Fibroblast of the aortic adventitia (primary cell): ENCODE measurements at places on chromosomes 5 and 9. TPM values are rescaled to one million over a fixed set of nuclear protein-coding genes. Genes with fewer than 3 reads are reported as not detected.

DNA sequence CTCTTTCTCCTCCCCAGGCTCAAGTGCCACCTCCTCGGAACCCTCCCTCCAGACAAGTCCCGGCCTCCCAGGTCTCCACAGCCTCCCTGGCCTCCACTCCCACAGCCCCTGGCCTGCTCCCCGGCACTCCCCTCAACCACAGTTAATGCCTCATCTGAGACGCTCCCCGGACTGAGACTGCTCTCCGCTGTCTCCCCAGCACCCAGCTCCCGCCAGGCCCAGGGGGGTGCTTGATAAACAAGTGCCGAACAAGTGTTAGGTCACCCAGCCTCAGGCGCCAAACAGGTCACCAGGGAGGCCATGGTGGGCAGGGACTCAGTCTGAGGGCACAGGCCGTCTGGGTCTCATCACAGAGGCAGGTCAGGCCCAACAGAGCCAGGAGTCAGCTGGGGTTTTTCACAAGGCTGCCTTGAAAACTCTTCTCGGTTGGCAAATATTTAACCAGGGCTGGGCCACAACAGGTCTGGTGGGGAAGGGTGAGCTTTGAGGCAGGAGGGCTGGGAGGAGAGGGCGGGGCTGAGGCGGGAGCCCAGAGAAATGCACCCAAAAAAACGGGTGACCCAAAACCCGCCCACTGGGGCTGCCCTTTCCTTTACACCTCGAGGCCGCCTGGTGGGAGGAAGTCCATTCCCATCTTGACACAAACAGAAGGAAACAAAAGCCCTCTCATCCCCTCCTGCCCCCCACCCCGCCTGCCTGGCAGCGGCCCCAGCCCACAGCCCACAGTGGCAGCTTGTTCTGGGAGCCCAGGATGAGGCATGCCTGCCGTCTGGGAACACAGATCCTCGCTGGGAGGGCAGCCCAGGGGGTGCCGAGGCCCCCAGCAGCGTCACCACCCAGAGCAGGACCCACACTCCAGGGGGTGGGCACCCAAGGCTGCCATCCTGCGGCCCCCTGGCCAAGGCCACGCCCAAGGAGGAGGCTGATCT lies 66.6 kb upstream of the STXBP1 start:
- DNase-seq = peak; percentile 65

DNA sequence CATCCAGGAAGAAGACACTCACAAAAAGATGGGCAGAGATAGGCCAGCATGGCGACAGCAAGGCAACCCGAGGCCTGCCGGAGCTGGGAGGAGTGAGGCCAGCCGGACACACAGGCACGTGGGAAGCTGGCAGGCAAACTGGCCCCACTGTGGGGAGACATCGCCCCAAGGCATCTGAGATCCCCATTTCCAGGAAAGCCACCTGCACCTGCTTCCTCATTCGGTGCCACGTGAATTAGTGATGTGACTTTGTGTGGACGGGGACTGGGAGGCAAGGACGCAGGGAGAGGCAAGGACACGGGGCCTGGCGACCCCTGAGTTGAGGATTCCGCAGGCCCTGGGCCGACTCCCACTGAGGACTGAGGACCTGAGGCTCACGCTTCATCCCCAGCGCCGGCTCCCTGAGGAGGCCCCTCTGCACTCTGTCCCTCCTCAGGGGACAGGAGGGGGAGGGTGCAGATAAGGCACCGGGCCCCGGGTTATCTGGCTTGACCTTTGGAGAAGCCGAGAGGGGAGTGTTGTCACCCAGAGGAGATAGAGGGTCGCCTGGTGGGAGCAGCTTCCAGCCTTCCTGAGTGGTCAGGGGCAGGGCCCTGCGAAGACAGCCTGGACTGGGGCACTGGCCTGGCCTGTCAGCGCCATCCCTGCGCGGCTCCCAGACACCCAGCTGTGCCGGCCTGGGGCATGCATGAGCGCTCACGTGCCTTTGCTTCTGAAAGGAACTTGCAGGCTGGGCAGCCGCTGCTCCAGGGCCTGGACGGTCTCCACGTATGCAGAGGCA lies 39.7 kb downstream of the NDUFS6 start:
- DNase-seq = no peak

DNA sequence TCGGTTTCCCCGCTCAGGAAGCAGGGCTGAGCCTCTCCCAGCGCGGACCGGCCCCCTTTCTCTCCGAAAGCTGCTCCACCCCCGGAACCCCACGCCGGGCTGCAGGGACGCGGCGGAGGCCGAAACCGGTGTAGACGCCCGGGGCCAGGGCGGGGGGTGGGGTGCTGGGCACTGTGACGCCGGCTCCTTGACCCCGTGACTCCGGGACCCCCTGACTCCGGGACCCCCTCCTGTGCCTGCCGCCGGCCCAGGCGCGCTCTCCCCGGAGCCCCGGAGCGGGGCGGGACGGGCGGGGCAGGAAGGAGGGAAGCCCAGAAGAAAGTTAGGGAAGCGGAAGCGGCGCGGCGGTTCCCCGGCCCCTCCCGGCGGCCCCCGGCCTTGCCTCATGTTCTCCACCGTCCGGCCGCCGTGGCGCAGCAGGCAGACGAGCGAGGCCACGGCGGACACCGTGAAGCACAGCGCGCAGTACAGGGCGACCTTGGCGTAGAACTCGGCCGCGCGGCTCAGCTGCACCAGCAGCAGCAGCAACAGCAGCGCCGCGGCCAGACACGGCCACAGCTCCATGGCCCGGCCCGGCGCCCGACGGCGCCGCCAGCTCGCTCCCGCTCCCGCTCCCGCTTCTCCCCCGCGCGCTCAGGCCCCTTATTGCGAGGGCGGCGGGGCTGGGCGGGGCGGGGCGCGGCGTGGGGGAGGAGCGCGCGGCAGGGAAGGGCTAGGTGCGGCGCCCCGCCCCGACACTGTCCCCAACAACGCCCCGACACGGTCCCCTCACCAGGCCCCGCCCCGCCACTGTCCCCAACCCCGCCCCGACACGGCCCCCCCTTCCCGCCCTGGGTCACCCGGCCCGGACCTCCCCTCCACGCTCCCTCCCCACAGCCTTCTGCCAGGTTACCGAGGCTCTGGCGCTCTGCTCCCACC lies at the start of gene AGPAT2:
TSS of gene AGPAT2 (minus strand) at position 664 of the 918 bp plus-strand sequence. CDS start at position 564, 100 bp downstream.
- DNase-seq = peak; percentile 32

DNA sequence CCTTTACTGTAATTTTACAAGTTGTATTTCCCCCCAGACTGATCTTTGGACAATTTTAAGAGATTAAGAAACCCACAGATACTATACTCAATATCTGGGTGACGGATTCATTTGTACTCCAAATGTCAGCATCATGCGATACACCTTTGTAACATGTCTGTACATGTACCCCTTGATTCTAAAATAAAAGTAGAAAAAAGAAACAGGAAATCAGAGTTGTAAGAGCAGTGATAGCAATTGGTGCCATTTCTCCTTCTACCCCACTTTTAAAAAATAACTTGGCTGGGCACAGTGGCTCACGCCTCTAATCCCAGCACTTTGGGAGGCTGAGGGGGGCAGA lies 116.9 kb downstream of the FGF1 start:
- no peak for DNase-seq

The SPATA31D4 gene
- total RNA-seq = not detected in 2 replicates

The PGM5 gene
- 8.0 and 13.5 TPM in 2 replicates for total RNA-seq
